HCT116 (cell line): ENCODE measurements at places on chromosomes 3 and 15.

GRCh38 chr3:113263020-113263419, 51.7 kb downstream of the BOC start:
- no peak for DNase-seq

- no peak for DNase-seq
Observed at GRCh38 chr15:65369651-65370050, 8.2 kb downstream of the IGDCC3 start.

DNA sequence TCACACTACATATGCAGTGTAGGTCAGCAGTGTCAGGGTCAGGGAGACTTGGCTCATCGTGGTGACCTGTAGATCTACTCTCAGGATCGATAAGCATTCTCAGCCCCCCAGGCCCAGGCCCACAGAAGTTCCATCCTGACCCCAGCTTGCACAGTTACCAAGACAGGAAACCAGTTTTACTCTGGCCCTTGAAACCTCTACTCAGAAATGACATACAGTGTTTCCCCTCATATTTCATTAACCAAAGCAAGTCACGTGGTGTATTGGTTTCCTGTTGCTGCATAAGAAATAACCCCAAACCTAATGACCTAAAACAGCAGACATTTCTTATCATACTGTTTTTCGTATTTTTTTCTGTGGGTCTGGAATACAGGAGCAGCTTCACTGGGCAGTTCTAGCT, 242.2 kb downstream of the SLCO3A1 start:
- DNase-seq: no peak

DNA sequence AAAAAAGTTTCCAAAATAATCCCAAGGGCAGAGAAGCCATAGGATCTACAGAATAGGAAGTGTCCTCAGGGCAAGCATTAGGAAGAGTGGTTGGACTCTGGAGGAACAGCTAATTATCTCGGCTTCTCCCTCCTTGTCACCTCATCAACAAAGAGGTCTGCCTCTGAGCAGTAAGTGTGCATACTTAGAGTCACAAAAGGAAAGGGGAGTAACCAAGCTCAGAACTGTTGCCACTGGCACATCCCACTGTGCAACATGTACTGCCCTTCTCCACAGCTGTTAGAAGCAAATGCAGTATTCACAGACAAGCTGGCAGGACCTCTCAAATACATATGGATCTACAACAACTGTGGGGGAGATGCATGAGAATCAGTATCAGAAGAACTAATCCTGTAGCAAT, 31.5 kb downstream of the NGLY1 start:
- no peak for DNase-seq

DNA sequence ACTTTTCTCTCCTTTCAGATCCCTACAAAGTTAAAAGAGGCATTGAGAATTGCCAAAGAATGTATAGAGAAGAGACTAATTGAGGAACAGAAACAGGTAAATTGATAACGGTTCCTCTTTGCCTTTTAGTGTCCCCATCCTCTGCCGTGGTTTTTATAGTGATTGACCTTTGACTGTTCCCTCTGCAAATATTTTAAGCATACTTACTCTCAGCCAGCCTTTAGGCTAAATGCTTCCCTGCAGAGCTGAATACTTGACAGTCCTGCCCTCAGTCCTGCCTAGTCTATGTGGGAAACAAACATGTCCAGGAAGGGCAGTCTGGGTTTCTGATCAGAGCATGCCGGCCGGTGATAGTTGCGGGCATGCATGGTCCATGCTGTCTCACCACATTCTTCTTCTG, 24.7 kb downstream of the PDHB start:
- no peak for DNase-seq

- DNase-seq: no peak
Observed at GRCh38 chr3:37899101-37899707, 37.5 kb downstream of the CTDSPL start.

- DNase-seq: no peak
Observed at GRCh38 chr15:34883042-34883441, 86.5 kb downstream of the AQR start.

- no peak for DNase-seq
Observed at GRCh38 chr3:67017211-67017610, 19.1 kb downstream of the KBTBD8 start.

- DNase-seq: no peak
Observed at GRCh38 chr3:61573441-61573840, 12.1 kb downstream of the PTPRG start.

GRCh38 chr3:15805756-15806266, 8.0 kb upstream of the ANKRD28 start:
- no peak for DNase-seq

DNA sequence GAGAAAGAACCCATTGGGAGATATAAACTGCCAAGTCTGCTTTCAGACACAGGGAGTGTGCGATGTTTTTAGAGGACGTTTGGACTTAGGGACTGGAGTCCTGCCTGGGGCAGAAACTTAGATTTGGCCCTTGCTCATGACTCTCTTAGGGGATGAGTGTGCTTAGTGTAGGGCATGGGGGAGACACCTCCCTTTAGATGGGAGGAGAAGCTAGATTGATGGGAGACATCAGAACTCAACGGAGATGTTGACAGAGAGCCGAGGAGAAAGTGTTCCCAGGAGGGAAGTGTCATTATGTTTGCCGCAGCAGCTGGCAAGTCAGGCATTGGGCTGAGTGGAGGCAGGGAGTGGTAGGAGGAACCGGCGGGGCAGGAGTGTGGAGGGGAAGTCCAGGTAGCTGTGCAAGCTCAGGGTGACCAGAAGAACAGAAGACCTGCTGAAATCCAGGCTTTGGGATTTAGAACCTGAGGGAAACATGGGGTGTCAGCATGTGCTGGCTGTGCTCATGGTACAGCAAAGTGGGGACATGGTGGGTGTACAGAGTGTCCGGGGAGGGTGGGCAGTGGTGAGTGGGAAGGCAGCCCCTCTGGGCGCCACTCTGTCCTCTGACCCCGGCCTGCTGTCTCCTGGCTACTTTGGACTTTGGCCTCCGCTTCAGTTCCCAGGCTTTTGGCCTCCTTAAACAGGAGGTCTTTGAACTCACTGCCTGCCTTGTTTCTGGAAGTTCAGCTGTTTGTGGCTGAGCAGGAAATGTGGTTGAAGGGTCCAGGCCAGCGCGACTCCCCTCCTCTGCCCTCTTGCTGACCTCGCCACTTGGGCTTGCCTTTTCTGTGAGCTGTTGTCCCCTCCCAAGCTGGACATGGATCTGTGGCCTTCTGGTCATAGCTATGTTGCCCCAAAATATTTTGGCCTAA, 324.0 kb upstream of the LRRFIP2 start:
- no peak for DNase-seq
